ENCODE measurements at places on chromosomes 3 and 15.
A peak's percentile ranks its signal among the peaks of the same experiment; 100 is the strongest.

- DNase-seq = no peak
Observed at GRCh38 chr3:10352146-10352911, 31.4 kb upstream of the SEC13 start.

DNA sequence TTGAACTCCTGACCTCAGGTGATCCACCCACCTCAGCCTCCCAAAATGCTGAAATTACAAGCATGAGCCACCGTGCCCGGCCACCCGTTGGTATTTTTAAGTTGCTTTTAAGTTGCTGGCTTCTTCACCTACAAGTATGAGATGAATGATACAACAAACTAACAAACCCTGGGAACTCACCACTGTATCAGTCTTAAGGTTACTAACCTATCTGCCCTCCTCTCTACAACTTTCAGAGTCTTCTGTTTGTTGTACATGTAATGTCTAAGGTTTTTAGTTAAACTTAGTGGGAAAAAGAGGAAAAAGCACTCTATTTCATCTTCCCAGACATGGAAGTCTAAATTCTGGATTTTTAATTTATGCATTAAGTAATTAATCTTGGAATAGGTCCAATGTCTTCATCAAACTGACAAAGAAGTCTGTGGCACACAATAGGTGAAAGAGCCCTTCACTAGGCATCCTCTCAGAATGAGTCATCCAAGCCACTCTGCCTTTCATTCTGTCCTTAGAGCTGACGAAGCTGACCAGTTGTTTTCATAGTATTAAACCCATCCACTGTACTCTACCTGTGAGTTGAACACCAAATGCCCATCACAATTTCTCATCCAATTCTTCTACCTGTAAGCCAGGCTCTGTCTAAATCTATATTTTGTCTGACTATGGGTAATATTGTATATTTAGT lies 936.1 kb downstream of the TUSC7 start:
- no peak for DNase-seq

GRCh38 chr3:110814170-110815007 lies 257.2 kb upstream of the NECTIN3 start:
- no peak for DNase-seq

GRCh38 chr3:3842356-3842755 lies 43.1 kb downstream of the LRRN1 start:
- no peak for DNase-seq

GRCh38 chr3:184479426-184480126 lies 82.0 kb upstream of the EPHB3 start:
- DNase-seq = no peak

DNA sequence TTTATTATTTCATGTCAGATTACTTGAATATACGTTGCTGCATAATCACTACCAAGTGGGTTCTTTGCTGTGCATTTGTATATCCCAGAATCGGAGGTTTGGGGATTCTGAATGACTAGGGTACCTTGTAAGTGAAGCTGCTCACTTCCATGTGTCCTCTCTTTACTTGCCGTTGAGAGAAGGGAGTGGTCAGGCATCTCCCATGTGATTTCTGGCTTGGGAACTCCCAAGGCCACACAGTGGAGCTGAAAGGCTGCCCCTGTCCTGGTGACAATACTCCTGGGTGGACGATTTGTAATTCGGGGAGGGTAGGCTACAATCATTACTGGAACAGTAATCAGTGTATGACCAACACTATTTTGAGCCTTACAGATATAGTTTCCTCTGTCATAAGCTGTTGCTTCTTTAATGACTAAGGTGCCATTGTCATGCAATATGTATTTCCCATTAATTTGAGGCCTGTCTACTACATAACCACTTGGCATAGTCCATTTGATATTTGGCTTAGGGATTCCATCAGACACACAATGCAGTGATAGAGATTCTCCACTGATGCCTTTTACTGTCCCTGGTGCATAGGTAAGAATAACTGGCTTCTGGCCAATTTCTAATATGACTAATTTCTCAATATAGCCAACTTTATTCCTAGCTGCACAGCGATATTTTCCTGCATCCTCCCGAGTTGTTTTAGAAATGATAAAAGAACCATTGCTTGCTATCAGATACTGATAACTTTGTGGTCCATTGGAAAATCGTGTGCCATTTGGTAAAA lies 24.0 kb downstream of the IGSF10 start:
- no peak for DNase-seq

GRCh38 chr3:23442598-23443383 lies 239.7 kb downstream of the UBE2E2 start:
- DNase-seq = no peak

GRCh38 chr3:72659596-72659995 lies 188.6 kb downstream of the SHQ1 start:
- no peak for DNase-seq

DNA sequence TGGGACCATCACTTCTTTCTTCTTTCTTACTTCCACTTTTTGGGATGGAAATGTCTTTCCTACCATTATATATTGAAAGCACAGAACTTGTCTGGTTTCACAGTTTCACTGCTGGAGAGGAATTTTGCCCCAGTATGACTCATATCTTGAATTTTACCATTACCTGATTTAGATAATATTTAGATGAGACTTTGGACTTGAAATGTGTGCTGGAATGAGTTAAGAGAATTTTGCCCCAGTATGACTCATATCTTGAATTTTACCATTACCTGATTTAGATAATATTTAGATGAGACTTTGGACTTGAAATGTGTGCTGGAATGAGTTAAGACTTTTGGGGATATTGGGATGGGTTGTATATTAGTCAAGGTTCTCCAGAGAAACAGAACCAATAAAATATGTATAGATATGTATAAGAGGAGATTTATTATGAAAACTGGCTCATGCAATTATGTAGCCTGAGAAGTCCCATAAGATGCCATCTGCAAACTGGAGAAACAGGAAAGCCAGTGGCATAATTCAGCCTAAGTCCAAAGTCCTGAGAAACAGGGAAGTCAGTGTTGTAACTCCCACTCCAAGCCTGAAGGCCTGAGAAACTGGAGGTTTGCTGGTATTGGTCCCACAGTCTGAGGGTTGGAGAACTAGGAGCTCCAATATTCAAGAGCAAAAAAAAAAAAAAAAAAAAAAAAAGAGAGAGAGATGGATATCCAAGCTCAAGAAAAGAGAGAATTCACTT lies 1029.2 kb downstream of the EPHA3 start:
- no peak for DNase-seq

DNA sequence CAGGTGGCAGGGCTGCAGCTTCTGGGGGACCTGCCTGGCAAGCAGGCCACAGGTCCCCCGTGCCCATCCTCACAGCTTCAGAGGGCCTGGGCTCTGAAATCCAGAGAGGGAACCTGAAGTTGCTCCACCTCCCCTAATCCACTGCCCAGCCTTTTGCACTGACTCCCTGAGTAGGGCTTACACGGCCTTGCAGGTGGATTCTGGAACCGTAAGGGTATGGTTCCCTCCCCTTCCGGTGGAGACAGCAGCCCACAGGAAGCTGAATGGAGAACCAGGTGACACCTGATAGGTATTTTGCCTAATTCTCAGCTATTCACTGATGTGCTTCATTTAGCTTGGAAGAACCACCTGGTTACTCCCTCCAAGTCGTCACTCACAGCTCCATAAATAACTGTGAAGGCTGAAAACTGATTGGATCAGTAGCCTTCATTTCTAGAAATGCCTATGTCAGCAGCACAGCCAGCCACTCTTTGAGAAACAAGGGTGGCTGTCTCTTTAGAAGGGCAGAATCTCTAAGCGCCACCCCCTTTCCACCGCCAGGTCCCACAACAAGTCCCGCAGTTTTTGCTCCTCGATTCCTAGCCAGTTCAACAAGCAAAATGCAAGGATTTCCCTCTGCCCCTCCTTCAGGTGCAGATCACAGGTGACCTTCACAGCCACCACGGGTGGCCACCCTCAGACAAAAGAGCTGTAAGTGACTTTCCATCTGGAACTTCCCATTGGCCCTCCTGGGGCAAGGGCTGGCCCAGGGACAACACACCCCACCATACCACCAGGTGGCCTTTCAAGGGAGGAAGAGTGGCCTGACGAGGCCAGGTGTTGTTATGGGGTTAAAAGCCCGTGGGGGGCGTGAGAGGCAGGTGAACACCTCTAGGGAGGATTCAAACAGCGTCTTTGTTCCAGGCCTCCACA lies 112.9 kb downstream of the SEC22A start:
- no peak for DNase-seq

- no peak for DNase-seq
Observed at GRCh38 chr3:42421818-42422796, 11.7 kb upstream of the LYZL4 start.

DNA sequence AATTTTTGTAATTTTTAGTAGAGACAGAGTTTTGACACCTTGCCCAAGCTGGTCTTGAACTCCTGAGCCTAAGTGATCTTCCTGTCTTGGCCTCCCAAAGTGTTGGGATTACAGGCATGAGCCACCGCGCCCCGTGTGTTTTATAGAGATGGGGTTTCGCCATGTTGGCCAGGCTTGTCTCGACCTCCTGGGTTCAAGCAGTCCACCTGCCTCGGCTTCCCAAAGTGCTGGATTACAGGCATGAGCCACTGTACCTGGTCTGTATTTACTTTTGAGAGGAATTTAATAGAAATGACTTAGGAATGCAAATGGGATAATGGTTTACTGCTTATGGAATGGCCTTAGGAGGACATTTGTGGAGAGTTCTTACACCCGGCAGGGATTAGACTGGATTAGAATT lies 10.8 kb downstream of the TATDN2 start:
- DNase-seq = no peak

DNA sequence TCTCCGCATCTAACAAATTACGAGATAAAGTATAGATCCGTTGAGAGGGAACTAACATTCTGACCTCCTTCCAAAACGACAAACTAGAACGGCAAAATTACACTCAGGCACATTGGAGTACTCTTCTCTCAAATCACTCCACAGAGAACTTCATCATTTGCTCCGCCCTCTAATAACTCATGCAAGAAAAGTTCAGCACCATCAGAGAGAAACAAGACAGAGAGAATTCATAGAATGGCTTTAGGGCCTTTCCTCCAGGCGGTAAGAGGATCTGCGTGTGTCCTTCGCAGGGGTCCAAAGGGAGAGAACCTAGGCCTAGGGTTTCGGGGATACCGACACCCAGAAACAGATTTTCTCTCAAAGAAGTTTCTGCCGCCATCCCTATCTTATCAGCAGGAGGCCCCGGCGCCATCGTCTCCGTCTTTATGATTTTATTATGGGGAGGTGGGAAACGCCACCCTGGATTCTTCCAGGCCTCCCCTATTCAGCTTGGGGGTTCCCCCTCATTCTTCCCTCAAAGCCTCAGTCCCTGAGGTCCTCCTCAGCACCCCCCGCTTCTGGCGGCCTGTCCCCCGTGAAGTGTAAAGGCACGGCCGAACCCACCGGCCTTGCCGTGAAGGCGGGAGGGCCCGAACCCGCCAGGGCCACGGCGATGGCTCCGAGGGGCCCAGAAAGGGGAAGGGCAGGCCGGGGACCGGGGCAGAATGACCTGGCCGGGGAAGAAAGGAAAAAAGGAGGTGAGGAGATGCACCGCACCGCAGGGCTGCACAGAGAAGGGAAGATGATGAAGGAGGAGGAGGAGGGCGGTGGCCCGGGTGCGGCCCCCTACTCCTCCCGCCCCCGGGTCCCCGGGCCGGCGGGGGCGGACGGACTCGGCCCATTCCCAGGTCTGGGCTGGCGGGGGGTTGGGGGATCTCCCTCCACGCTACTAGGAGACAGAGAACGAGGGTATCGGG lies 768 bp downstream of the UBXN7 start:
- DNase-seq = peak; percentile 44

DNA sequence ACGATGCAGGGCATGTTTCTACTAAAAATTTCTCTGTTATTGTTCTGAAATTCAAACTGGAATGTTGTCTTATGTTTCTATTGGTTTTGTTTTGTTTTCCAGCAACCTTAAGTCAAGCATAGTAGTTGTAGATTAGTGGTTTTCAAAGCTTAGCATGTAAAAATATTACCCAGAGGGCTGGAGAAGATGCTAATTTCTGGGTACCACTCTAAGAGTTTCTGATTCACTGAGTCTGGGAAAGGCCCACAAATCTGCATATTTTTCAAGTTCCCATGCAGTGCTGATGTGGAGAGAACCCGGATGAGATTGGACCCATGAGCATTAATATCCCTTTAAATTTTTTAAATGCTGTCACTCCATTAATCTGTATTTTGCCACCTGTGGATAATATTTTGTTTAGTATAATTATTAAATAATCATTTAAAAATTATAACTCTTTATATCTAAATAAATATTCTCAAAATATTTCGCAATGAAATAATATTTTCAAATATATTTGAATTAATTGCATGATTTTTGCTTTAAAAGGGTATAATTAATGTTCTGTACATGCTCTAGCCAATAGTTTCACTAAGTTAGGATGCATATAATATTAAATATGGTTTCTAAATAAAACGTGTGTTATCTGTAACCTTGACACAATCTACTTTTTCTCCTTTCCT lies 1274.7 kb upstream of the CADM2 start:
- DNase-seq = no peak

DNA sequence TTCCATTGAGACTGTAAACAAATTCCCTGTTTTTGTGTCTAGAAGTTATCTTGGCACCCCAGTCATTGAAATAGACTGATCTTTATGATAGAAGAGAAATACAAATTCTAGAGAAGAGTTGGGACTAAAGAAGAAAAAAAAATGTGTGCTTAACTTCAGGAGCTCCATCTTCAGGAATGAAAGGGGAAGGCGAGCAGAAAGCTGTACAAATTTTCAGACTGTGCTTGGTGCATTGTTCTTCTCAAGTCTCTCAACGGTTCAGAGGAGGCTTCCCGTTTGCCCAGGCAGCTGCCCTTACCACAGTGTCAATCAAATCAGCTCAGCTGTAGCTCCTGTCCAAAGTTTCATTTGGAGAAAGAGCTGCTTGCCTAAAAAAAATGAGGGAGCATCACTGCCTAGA lies 41.7 kb downstream of the OXSM start:
- DNase-seq = no peak

- no peak for DNase-seq
Observed at GRCh38 chr15:71596672-71597071, 213.7 kb upstream of the NR2E3 start.

DNA sequence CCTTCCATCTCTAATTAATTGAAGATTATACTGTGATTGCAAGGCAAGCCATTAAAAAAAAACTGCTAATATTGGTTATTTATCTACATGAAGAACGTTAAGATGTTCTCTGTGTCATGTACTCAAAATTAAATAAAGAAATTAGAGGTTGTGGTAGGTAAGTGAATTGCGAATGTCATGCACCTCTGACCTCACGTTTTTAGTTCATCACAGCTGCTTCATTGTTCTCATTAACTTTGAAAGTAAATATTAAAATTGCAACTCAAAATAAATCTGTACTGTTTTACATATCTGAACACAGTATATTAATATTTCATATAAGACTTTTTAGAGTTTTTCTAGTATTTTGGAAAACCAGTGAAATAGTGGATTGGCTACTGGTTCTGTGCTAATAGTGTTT lies 94.0 kb downstream of the KLHL25 start:
- DNase-seq = no peak

- no peak for DNase-seq
Observed at GRCh38 chr3:34106379-34106778, 307.9 kb downstream of the PDCD6IP start.

- no peak for DNase-seq
Observed at GRCh38 chr3:148373961-148374360, 323.7 kb upstream of the AGTR1 start.

GRCh38 chr3:197001106-197001971 lies 28.3 kb downstream of the MELTF start:
- no peak for DNase-seq

Measured in HuH-7.5 (cell line).